ENCODE measurements at places on chromosomes 7 and 10.
A peak's percentile ranks its signal among the peaks of the same experiment; 100 is the strongest.

- no peak for DNase-seq
These were observed 259.2 kb downstream of the WDR11 start for GRCh38 chr10:121110369-121110768.

GRCh38 chr7:157299317-157299612 lies 37.5 kb upstream of the DNAJB6 start:
- DNase-seq, result no peak

- DNase-seq, result no peak
These were observed 139.2 kb upstream of the NAMPT start for GRCh38 chr7:106423821-106424475.

DNA sequence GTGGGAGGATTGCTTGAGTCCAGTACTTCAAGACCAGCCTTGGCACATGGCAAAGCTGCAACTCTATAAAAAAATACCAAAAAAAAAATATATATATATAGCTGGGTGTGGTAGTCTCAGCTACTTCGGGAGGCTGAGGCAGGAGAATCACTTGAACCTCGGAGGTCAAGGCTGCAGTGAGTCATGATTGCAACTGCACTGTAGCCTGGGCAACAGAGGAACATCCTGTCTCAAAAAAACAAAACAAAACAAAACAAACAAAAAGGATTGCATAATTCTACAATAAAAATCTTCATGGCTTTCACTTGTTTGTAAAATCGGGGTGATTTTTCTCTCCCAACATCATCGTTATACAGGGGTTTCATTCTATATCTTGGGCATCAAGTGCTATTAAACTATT lies 35.1 kb downstream of the GUSB start:
- DNase-seq, result no peak

DNA sequence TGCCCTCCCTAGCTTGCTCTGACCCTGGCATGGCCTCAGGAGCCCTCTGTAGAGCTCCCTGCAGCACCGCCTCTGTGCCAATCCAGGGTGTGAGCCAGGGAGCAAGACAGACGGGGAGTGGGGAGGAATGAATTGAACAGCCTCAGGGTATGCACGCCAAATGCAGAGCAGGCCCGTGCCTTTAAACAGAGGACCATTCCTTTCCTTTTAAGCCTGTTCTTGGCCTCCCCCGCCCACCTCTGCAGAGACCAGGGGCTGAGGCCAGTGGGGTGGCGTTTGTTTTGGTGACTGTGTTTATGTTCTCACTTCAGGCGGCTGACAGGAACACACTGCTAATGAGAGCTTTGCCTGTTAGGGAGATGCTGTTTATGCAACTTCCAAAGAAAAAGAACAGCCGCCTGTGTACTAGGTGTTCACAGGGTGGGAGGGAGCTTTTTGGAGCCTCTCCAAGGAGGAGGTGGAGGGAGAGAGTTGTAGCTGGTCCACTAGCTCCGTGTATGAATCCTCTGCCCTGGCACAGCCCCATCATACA lies 528.1 kb upstream of the DPP6 start:
- no peak for DNase-seq

- DNase-seq, result no peak
These were observed 130.2 kb downstream of the GPR37 start for GRCh38 chr7:124635416-124635815.

DNA sequence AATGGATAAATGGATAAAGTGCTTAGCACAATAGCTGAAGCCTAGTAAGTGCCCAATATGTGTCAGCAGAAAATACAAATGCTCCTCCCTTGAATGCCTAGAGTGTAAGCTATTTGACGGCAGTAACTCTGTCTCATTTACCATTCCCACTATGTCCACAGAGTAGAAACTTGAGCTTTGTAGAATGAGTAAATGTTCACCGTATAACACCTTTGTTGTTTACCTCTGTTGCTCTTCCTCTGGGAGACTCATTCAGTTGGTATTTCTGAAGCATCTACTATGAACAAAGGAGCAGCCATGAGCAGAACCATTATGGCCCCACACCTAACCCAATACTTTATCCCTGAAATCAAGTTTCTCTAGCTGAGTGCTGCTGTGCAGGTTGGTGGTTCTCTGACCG lies 8.4 kb upstream of the SLC16A12 start:
- no peak for DNase-seq

- DNase-seq, result peak; percentile 79
These were observed 85.2 kb downstream of the HGF start for GRCh38 chr7:81684514-81685269.

GRCh38 chr10:61325223-61325960 lies 127.8 kb downstream of the TMEM26 start:
- DNase-seq, result no peak

GRCh38 chr7:84204655-84205054 lies 10.1 kb upstream of the SEMA3A start:
- no peak for DNase-seq

- no peak for DNase-seq
These were observed 8.7 kb upstream of the POLD2 start for GRCh38 chr7:44132039-44132438.

DNA sequence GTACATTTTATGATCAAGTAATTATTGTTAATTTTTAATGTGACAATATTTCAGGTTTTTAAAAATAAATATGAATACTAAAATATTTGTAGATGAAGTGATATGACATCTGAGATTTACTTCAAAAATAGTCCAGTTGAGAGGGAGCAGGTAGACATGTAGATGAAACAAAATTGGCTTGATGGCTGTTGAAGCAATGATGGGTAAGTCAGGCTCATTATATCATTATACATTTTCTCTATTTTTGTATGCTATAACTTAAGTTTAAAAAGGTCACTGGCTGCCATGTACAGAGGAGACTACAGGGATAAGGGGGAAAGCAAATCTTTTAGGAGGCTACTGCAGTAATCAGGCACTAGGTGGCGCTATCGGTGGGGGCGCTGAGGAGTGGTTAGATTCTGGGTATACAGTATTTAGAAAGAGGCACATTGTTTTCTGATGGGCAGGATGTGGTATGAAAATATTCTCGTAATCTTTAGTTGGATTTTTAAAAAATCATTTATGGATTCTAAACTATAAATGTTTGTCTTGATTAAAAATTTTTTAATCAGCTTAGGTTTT lies 189.8 kb upstream of the IMMP2L start:
- peak; percentile 26 for DNase-seq

GRCh38 chr7:155198196-155198892 lies 99.3 kb upstream of the INSIG1 start:
- no peak for DNase-seq

GRCh38 chr7:102468478-102469350 lies 3.9 kb downstream of the LRWD1 start:
- DNase-seq, result no peak

DNA sequence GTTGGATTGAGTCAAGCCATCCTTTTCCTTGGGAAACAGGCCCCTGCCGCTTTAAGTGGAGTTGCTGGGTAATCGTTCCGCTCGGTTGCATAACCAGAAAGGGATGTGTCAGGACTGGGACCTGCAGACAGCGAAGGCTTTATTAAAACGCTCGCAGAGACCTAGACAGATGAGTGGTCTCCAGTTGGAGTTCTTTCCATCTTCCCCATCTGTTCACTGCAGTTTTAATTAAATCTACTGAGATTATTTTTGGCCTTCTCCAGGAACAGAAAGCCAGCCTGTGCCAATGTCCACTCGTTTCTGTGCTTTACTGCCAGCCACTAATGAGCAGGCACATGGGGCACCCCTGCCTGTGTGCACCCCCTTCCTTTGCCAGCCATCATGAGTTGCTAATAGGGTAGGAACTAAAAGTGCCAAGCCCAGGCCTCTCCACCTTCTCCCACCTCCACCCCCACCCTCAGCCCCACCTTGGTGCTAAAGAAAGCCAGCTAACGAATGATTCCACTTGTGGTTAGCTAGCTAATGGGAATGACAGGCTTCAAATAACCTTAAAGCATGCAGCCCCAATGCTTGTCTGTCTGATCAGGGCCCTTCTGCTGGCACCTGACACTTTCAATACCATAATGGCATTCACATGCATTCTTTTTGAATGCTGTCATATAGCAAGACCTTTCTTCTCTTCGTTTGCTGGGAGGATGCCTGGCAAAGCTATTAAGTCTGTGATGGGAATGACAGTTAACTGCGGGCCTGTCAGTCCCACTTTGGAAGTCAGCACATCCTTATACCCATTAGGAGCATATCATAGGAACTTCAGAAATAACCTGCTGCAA lies 556.8 kb upstream of the GALNT17 start:
- no peak for DNase-seq

GRCh38 chr7:1284743-1285458 lies 52.2 kb downstream of the UNCX start:
- DNase-seq, result no peak

- DNase-seq, result no peak
These were observed 225.6 kb downstream of the PTPRN2 start for GRCh38 chr7:158362001-158362400.

DNA sequence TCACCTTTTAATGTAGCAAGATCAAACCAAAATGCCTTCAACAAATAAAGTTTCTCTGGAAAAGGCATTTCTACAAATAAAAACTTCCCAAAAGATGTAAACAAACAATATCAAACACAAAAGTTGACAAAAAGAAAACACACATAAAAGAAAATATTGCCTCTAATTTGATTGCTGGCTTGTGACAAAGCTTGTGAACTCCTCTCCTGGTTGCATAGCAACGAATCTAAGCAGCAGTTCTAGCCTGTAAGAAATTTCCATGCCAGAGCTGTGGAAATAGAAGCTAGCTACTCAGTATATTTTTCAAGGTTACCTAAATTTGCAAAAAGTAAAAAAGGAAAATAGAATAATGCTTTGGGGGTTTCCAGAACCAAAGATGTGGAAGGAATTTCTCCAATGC lies 173.9 kb upstream of the CDK1 start:
- peak; percentile 19 for DNase-seq
